ENCODE measurements at places on chromosomes 16 and 17.

DNA sequence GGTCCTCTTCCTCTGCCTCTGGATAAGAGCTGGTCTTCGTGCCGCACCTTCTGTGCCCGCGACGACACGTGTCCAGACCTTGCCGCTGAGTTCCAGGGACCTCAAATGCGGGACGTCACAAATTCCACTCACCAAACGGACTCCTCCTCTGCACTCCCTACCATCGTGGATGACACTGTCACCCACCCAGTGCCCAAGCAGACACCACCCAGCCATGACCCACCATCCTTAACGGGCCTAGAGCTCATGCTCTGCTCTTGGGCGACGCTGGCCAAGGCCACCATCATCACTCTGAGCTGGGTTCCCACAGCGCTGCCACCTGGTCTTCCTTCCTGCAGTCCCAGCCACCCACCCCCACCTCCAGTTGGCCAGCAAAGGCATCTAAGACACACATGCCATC lies 96.4 kb upstream of the RPL38 start:
- DNase-seq: no peak

DNA sequence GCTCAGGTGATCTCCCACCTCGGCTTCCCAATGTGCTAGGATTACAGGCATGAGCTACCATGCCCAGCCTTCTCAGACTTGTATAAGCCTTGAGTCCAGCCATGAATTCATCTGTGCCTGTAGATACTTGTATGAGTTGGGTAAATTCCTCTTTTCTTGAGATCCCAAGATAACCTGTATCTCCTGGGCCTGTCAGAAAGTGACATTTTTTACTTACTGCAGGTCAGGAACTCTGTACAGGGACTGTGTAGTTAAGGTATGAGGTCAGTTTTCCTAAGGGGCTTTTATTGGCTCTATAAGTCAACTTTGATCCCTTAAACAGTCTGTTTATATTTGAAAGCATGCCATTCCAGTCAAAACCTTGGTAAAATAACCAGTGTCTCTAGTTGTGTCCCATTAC lies 106.3 kb upstream of the HAS3 start:
- DNase-seq: no peak

DNA sequence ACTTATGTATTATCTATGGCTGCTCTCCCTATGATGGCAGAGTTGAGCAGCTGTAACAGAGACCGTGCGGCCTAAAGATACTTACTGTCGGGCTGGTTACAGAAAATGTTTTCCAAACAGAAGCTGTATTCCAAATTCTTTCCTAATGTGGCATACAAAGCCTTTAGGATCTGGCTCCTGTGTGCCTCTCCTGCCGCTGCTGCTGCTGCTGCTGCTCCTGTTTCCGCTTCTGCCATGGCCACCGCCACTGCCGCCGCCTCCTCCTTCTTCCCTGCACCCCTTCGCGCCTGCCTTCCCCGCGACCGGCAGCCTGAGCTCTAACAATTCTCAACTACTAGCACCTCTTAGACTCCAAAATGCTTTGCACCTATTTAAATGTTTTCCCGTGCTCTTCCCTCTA lies 263.9 kb upstream of the TBX2 start:
- no peak for DNase-seq

- DNase-seq: no peak
Measured at GRCh38 chr17:61984821-61985220, 57.0 kb upstream of the INTS2 start.

GRCh38 chr16:73412416-73412815 lies 364.5 kb upstream of the ZFHX3 start:
- no peak for DNase-seq

DNA sequence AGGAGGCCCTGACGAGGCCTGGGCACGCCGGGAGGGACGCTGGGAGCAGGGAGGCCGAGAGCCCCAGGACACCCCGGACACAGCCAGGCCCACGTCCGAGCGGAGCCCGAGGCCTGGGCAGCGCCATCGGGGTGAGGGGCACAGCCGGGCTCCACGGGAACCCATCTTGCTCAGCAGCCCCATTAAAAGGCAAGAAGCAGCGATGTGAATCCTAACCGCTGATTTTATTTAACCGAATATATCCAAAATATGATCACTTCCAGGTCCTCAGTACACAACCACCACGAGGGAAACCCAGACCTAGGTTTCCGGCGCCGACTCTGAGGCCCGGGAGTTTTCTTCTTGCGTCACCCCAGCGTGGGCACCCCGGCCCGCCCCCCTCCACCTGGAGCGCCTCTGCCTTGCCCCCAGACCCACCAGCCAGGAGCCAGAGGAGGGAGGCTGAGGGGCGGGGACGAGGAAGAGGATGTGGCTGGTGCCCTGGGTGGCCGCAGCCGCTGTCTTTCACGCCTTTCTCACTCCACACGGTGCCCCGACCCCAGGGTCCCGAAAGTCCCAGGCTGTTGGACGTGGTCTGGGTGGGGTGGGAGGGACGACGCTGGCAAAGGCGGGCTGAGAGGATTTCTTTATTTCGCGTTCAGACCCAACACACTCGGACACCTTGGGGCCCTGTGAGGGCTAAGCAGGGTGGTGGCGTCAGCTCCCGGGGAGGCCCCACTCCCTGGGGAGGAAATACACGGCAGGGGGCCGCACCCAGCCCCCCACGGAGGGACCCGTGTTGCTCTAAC lies 568 bp upstream of the CCDC154 start:
- no peak for DNase-seq

DNA sequence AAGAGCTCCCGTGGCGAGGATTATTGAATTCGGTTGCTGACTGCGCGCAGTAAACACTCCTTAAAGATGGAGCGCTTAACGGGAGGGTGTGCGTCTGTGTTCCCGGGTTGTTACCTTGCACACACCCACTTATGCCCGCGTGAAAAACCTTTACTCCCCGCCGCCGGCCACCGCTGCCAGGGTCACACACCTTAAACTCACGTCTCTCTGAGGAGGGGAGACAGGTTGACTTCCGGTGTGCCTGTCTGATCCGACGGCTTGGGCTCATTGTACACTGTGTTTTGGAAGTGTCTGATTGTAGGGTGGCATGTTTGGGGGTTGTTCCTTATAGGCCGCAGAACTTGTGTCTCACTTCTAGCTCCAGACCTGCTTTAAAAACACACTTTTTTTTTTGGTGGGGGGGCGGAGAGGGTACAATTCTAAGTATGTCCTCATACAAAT lies 66.8 kb downstream of the KPNA2 start:
- DNase-seq: no peak

DNA sequence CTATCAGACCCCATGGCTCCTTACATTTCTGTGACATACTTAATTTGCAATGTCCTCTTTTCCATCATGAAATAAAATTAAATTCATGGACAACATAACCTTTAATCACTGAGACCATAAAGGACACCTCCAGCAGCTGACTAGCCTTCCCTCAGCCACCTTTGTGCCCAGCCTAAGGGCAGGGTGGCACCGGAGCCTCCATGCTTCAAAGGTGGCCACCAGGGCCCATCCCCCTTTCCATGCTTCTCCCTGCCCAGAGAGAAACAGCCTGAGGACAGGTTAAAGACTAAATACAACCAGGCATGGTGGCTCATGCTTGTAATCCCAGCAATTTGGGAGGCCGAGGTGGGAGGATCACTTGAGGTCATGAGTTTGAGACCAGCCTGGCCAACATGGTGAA lies 94.3 kb downstream of the ADCY9 start:
- no peak for DNase-seq

- DNase-seq: no peak
Measured at GRCh38 chr17:56125830-56126819, 27.1 kb upstream of the ANKFN1 start.

- DNase-seq: no peak
Measured at GRCh38 chr17:55325406-55325805, 60.6 kb downstream of the HLF start.

GRCh38 chr17:32161029-32161428 lies 18.7 kb downstream of the RHOT1 start:
- DNase-seq: no peak

GRCh38 chr17:8896641-8897635 lies 29.5 kb upstream of the PIK3R6 start:
- DNase-seq: no peak

DNA sequence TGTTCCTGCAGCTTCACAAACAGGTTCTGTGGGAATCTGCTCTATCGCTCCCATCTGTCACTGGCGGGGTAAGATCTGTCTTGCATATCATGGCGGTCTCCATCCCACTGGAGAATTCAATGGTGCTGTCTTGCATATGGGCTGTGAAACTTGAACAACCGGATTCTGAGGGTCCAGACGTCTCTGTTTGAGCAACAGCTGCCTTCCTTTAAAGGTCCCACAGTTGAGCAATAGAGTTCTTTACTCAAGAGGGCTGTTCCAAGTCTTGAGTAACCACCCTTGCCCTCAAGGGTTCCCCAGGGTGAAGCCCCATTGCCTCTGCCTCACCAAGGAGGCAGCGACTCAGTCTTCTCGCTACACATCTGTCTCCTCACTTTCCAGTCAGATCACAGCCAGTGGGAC lies 50.8 kb downstream of the ZFHX3 start:
- no peak for DNase-seq

- no peak for DNase-seq
Measured at GRCh38 chr17:40298726-40299125, 10.3 kb upstream of the RARA start.

DNA sequence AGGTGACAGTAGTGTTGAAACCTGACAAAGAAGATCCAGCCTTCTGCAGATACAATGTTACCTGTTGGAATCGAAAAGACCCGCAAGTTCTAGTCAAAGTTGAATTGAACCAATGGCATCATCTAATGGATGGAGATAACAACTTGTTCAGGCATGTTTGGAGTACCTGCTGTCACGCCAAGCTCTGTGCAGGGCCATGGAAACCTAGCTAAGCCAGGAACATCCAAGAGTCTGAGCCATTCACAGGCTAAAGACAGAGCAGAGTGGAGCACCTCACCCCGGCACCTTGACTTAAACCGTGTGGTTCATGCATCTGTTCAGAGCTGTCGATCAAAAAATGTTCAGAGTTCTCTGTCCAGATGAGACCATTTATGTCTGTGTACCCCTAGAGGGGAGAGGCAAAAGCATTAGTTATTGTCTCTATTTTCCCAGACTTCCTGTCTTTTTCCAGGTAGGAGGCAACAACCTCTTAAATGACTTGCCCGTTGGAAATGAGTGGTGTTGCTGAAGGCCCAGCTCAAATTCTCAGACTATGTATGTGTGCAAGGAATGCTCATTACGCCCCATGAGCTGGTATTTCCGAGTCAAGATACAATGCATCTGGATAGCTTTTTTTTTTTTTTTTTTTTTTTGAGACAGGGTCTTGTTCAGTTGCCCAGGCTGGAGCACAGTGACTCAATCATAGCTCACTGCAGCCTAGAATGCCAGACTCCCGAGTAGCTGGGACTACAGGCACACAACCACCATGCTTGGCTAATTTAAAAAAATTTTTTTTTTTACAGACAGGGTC lies 44.9 kb upstream of the XYLT1 start:
- no peak for DNase-seq

GRCh38 chr16:88967830-88968588 lies 9.0 kb downstream of the CBFA2T3 start:
- no peak for DNase-seq

- no peak for DNase-seq
Measured at GRCh38 chr16:12009462-12009861, 32.9 kb downstream of the SNX29 start.

DNA sequence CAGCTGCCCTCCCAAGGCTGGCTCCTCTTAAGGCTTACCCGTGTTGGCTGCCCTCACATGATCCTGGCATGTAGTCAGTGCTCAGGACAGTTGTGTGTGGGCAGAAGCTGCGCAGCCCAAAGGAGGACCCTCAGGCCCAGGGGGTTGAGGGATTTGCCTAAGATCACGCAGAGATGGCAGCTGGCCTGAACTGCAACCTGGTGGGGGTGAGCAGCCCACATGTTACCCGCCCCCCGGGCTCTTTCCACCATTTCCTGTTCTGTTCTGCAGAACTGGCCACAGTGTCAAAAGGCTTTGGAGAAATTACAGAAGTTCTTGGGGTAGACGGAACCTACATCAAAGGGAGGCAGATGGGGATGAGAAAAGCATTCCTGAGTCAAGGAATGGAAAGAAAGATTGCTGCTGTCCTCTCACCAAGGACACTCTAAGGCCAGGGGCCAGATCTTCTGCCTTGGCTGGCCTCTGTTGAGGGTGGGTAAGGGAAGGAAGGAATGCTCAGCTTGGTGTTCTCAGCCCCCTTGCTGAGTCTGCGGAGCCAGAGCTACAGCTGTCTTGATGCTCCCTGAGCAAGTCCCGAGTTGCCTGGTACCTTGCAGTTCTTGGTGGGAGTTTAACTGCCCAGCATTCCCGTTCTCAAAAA lies 53.0 kb downstream of the EPN2 start:
- DNase-seq: no peak

- no peak for DNase-seq
Measured at GRCh38 chr17:79797492-79798298, 818 bp upstream of the CBX8 start.

DNA sequence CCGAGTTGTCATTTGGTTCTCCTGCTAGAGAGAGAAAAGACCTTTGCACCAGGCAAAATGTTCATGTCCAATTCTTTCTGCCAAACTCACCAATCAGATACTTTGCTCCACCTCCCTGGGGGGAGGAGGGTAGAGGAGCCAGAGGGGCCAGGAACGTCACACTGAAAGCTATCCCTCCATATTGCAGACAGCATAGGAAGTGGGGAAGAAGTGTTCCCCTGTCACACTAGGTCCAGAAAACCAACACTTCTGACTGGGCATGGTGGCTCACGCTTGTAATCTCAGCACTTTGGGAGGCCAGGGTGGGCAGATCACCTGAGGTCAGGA lies 9.5 kb downstream of the HSD17B2 start:
- DNase-seq: no peak

DNA sequence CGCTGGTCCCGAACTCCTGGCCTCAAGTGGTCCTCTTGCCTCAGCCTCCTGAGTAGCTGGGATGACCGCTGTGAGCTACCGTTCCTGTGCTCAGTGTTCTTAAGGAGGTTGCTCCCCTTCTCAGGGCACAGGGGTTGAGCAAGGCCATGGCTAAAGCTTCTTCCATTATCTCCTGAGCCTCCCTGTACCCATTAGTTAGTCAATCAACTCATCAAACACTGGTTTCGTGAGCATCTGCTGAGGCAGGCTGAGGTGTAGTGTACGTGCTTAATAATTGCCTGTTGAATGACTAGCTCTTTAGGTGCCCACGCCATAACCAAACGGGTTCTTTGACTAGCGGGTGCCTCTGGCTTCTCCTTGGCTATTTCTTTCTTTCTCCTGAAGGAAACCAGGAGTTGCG lies 11.7 kb downstream of the SGCA start:
- no peak for DNase-seq
